Astrocyte (in vitro differentiated cells and primary cell): ENCODE measurements at places on chromosomes 2 and 18. TPM values are rescaled to one million over a fixed set of nuclear protein-coding genes. Genes with fewer than 3 reads are reported as not detected.
A peak's percentile ranks its signal among the peaks of the same experiment; 100 is the strongest.

DNA sequence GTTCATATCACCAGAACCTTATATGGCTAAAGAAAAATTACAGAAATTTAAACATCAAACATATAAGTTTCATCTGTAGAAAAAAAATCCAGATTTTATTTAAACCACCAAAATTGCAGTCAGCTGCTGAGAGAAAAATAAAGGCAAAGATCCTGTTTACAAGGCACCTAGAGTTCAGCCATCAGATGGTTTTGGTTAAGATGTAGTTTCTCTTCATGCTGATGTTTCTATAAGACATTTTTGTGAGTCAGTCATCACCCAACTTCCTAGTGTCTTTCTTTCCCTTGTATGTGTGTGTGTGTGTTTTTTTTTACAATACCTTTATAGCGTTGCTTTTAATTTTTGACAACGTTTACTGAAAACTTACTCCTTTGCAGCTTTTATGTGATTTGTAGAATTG lies 26.1 kb upstream of the MMADHC start:
- H3K4me3 ChIP-seq, result no peak overlapping the region
- H3K27ac ChIP-seq, result no peak overlapping the region
- no peaks in the 10 kb centered on the region for H3K27me3 ChIP-seq
- H3K36me3 ChIP-seq, result no peaks in the 10 kb centered on the region
- peaks cover 15% of the 10 kb centered on the region for H3K4me1 ChIP-seq
- DNase-seq, result peak; percentile 35

The IHH gene
- total RNA-seq, result not detected in 2 replicates

The KLHL41 gene
- total RNA-seq, result not detected in 2 replicates

The CYP27A1 gene
- total RNA-seq, result 3.9 and 4.3 TPM in 2 replicates

The CCDC102B gene
- 7.9 and 10.2 TPM in 2 replicates for total RNA-seq
